ENCODE measurements at places on chromosomes 3 and 15. TPM values are rescaled to one million over a fixed set of nuclear protein-coding genes. Genes with fewer than 3 reads are reported as not detected.

- no peak for DNase-seq
Observed at GRCh38 chr15:85988741-85989140, 90.9 kb upstream of the AGBL1 start.

TNNC1 gene
- polyA plus RNA-seq: 8.8 TPM

DNA sequence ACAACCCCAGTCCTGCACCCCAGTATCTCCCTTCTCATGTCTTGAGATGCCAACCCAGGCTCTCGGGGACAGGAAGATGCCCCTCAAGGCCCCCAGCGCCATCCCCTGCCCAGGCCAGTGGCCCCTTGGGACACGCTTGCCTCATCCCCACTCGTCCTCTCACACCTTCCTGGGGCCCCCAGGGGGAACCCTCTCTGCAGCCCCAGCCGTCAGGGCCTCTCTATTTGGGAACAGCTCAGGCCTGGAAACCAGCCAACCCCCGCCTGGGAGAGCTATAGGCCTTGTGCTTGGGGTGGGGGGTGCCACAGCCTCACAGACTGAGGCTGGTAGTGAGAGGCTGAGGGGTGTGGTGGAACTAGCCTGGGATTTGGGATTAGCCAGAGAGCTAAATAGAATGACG is 7.8 kb downstream of the LINGO1 start:
- no peak for DNase-seq

- DNase-seq: peak; percentile 41
Observed at GRCh38 chr3:135503760-135504686, 461.5 kb upstream of the PPP2R3A start.

MAGEF1 gene
- 95.8 TPM for polyA plus RNA-seq

GHSR gene
- not detected for polyA plus RNA-seq

DNA sequence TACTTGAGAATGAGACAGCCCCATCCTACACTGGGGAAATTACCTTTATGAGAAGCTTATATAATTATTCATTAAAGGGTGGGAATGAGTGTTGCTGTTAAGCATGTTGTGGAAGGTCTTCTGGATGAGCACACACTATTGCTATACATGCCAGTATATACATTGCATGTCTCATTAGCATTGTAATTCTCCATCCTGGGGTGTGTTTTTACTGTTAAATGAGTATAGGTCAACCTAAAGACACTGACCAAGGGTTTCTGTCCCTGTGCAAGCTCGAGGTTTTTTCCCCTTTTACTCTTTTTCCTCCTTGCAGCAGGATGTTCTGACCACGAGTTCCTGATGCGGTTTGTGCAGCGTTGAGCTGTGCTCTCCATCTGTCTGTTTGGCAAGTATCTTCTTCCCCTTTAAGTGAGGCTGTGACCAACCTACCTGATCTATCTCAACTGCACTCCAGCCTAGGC is 7.2 kb upstream of the IVD start:
- no peak for DNase-seq

- DNase-seq: no peak
Observed at GRCh38 chr3:32612547-32612946, 41.9 kb upstream of the DYNC1LI1 start.

RARRES1 gene
- 11.3 TPM for polyA plus RNA-seq

DNA sequence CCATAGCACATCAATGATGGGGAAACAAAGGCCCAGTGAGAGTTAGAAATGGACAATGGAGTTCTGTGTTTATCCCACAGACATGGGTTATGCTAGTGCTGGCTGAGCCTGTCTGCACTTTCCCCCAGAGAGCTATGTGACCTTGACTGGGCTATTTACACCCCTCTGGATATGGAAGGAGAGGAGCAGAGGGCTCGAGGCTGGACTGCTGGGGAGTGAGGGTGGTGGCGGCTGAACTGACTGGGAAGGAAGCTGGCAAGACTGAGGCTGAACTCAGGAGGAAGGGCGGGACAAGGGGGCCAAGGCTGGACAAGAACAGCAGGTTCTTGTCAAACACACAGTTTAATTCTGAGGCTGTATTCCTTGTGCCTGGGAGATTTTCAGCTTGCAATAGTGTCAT is 10.8 kb upstream of the INSYN1 start:
- DNase-seq: no peak

DNA sequence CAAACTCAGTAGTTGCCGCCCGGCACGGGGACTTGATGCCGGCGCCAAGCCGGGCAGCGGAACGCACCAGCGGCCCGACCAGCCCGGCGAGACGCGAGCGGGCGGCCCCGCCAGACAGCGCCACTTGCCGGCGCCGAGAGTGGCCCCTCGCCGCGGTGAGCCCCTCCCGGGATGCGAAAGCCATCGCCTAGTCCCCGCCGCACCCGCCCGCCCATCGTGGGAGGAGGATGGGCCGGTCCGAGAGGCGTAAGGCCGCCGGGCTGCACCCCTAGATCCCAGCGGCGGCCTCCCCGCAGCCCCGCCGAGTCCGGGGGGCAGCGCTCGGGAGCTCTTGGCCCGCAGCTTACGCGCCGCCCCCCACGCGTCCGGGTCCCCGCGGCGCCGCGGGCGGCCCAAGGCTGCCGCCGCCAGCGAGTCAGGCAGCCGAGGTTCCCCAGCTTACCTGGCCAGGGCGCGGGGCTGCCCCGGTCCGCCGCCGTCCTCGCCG is 609 bp downstream of the GOLGA8A start:
- no peak for DNase-seq

DNA sequence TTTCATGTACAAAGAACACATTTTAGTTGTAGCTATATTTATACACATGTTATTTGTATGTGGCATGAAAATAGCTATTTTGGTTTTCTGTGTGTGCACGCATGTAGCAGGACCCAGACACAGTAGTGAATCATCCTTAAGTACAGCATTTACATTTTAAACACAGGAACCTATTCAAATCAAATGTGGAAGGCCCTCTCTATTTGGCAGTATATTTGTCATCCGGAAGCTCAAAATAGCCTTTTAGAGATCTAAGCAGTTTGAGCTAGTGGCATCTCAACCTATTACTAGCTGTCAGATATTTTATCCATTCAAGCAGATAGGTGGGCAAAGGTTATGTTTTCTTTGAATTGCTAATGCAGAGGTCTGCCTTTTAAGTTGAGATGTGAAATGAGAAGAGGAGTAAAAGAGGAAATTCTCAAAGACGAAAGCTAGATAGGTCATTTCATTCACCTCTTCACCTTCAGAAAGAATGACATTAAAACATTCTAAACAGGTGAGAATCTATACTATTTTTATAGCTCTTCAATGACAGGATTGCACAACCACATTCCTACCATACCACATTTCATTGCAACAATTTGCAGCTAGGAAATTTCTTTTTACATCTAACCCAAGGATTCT is 46.3 kb upstream of the TIPARP start:
- no peak for DNase-seq

RHCG gene
- polyA plus RNA-seq: 3.8 TPM

SERPINI2 gene
- 1.1 TPM for polyA plus RNA-seq

DNA sequence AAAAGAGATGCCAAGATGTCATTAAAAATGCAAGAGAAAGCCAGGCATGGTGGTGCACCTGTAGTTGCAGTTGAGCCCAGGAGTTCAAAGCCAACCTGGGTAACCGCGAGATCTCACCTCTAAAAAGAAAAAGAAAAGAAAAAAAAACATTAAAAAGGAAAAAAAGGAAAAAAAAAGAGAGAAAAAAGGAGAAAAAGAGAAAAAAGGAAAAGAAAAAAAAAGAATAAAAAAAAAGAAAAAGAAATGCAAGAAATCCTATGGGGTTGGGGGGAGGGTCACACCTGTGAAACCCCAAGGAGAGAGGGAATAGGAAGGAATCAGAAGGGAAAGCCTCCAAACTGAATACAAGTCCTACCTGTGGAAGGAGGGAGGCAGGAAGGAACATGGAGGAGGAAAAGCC is 5.2 kb upstream of the SUMF1 start:
- no peak for DNase-seq

CFAP100 gene
- polyA plus RNA-seq: 0.53 TPM

FAM107A gene
- polyA plus RNA-seq: 5.1 TPM

- DNase-seq: no peak
Observed at GRCh38 chr15:69860321-69860720, 237.4 kb downstream of the TLE3 start.

GRCh38 chr3:141410408-141410807 is 42.1 kb downstream of the ZBTB38 start:
- DNase-seq: no peak

TNFAIP8L3 gene
- 2.3 TPM for polyA plus RNA-seq

- DNase-seq: no peak
Observed at GRCh38 chr3:142929109-142929508, 34.4 kb downstream of the PAQR9 start.

DNA sequence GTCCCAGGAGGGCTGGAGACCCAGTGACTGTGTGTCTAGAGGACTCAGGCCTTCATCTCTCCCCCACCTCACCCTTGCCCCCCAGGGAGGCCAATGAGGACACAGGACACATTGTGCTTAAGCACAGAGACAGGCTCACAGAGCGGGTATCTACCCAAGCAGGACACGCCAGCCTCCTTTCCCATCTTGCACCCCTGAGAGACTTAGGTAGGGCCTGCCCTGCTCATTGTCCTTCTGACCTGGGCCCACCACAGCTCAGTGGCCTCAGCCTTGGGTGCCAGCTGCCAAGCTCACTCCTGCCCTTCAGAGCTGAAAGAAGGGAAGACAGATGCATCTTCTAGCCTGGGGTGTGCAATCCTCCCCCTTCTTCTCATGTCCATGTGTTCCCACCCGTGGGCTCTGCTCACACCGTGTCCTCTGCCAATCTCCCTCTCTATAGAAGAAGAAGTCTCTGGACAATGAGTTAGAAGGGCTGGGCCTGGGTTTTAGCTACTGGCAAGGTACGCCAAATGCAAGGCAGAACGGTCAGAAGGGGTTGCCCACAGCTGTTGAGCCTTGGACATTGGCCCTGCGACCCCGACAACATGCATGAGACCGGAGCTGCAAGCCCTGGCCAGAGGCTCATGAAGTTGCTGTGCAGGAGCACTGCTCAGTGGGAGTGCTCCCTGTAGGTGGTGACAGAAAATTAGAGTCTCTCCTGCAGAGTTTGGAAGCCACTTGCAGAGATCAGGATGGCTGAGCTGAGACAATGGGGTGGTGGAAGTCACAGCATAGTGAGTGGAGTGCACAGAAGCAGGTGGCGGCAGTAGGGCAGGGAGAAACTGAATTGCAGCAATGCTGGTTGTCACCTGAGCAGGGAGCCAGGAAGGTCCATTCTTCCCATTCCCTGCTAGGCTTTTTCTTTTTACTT is 32.8 kb downstream of the ACSBG1 start:
- no peak for DNase-seq

DNA sequence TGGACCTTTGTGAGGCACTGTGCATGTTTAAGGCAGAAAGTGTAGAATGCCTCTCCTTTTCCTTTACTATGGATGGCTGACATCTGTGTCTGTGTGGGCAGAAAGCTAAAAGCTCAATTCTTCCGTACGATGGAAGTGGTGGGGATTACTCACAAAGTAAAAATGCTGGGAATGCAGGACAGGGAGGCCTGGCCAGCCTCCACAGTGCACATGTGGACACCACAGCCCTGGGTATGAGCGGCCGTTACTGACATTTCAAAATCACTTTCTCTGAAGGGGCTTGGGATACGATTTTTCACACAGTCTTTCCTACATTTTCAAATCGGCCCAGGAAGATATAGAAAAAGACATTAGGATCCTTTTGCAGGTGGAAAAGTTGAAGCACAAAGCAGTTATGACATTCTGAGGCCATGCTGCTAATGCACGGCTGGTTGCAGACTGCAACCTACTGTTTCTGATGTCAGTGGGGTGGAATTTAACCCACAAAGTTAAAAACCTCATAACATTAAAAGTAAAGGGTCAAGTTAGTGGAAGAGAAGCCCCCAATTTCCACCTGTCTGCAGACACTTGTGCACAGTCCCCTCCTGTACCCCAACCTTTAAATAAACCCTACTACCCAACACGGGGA is 27.9 kb downstream of the EHD4 start:
- DNase-seq: no peak

GRCh38 chr3:196947136-196947859 is 5.0 kb upstream of the NCBP2 start:
- DNase-seq: no peak

NR2E3 gene
- 0.22 TPM for polyA plus RNA-seq

CHRNA5 gene
- 10.2 TPM for polyA plus RNA-seq

DNA sequence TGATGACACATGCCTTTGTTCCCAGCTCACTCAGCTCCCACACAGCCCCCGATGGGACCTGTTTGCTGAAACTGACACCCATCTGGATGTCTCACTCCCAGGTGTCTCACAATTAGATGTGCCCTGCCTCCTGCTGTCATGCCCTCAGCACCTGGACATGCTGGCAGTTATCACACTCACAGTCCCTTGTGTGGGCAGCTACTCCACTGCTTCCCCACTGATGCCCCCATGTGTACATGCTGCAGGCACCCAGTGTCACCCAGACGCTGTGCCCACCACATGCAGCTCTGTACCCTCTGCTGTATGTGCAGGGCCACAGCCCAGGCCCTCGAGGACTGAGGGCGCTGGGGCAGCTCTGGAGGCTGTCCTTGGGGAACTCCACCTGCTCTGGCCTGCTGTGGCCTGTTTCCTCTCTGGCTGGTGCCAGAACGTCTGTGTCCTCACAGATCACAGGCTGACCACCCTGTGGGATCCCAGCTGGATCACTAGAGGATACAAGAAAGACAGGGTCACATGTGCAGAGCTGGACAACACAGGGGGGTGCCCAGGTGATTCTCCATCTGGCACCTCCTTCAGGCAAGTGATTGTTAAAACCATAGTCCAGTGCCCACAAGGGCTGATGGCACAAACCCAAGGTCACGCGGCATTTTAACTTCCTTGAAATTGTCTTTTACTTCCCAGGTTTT is 14.0 kb downstream of the C3orf22 start:
- no peak for DNase-seq

GOLGA8M gene
- polyA plus RNA-seq: 3.1 TPM

DNA sequence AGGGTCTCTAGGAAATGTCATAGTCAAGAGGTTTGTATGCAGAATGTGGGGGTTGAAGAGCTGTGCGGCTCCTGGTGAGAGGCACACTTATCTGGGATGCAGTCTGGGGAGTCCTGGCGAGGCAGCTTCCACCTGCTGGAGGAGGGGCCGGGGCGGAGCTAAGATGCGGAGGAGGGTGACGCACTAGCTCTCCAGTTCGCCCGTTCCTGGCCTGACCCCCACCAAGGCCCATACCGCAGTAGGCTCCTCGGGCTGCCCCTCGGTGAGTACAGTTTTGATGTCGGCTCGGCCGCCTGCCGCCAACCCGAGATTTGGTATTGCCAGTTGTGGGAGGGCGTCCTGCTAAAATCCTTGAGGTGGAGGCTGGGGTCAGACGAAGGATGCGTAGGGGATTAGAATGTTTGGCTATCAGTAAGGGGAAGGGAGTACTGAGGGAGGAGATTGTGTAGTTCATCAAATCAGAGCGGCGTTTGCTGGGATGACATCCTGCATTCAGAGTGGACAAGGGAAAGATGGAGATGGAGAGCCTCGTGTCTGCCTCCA is at the start of gene SCG5:
Gene SCG5 (plus strand): TSS at position 194 of the 543 bp plus-strand sequence. CDS start 1,883 bp downstream, outside the sequence.
- DNase-seq: peak; percentile 58

- no peak for DNase-seq
Observed at GRCh38 chr3:147381596-147381995, 24.7 kb downstream of the ZIC4 start.

DNA sequence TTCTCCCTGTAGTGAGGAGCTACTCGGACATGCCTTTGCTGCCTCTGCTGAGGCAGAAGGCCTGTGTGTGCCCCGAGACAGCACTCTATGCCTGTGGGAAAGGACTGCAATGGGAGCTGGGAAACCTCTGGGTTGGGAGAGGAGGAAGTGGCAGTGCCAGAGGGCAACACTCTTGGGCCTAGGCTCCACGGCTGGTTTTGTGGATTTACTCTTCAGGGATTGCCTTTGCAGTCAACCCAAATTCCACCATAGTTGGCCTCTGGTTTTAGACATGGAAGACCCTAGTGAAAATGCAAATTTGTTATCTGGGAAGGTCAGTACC is 46.8 kb downstream of the ITGA11 start:
- DNase-seq: no peak

GRCh38 chr3:130757611-130758150 is 11.1 kb upstream of the PIK3R4 start:
- no peak for DNase-seq

IGF2BP2 gene
- polyA plus RNA-seq: 86.8 TPM

- DNase-seq: no peak
Observed at GRCh38 chr3:45873638-45874037, 12.7 kb upstream of the CCR9 start.

Data from right renal cortex interstitium (tissue), 3 donors.